HCT116 (cell line): ENCODE measurements at places on chromosomes 1 and 21. TPM values are rescaled to one million over a fixed set of nuclear protein-coding genes. Genes with fewer than 3 reads are reported as not detected.

DNA sequence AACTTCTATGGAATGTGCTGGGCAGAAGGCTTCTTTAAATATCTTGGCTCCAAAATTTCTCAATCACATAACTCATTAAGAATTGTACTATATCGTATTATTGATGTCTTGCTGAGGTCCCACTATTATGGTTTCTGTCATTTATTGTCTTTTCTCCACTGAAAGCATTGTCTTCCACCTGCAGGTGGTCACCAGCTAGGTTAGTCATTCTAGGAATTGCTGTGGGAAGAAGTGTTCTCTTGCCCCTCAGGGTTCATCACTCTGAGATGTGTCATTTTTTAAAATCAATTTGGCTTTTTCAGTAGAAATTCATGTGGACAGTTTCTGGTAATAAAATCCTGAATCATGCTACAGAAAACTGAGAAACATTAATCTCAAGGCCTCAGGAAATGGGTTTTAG lies 66.1 kb downstream of the NCAM2 start:
- no peak for DNase-seq

GRCh38 chr1:204592246-204592948 lies 76.2 kb downstream of the MDM4 start:
- no peak for DNase-seq

DNA sequence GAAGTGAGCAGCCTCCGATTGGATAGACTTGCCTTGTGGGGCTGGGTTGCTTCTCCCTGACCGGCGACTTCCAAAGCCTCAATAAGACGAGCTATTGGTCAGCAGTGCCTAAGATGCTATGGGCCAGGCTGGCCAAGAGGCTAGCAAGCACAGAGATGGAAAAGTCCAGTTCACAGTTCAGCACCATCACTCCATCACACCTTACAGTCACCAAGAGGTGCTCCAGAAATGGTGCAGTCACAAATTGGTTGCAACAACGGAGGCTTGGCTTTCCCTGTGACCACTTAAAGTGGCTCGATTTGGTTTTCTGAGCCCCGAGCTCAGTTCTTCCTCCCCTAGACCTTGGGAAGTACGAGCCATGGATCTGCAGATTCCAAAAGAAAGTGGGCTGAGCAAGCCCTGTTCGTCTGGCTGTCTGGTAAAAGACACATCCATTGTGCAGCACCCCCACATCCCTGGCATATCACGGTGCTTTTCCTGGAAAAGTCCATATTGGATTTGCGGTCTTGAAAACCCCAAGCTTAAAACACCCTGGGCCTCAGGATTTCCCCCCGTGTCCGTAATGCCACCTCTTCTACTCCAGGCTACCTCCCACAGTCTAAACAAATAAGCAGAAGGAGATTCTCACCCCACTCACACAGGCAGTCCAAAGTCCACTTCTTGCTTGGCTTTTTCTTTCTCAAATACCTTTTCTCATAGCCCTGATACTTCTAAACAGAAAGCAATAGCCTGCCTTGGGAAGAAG lies 1.3 kb downstream of the SLAMF1 start:
- no peak for DNase-seq

- DNase-seq = no peak
These were observed 193.2 kb downstream of the TRABD2B start for GRCh38 chr1:47803815-47804501.

DNA sequence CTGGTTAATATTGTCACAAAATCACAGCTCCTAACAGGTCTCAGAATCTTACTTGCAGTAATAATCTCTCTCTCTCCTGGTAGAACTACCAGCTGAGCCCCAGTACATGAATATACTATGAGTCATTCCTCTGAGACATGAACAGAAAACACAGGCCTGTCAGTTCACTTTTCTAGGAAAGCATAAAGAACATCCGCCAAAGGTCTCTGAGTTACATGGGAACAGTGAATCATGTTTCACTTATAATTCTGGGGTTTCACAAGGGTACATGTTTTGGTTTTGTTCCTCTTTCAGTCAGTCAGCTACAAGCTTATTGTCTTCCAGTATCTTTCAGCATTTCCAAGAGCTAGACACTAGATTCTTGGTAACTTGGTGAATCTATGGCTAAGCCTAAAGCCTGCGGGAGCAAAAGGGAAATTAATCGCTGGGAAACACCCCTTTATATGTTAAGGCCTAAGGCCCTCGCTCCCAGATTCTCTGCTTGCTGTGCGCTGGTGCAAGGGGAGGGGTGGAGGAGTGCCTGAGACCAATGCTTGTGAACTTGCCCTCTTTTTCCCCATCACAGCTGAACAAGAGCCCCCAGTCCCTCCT lies 31.7 kb downstream of the IFNGR2 start:
- no peak for DNase-seq

DNA sequence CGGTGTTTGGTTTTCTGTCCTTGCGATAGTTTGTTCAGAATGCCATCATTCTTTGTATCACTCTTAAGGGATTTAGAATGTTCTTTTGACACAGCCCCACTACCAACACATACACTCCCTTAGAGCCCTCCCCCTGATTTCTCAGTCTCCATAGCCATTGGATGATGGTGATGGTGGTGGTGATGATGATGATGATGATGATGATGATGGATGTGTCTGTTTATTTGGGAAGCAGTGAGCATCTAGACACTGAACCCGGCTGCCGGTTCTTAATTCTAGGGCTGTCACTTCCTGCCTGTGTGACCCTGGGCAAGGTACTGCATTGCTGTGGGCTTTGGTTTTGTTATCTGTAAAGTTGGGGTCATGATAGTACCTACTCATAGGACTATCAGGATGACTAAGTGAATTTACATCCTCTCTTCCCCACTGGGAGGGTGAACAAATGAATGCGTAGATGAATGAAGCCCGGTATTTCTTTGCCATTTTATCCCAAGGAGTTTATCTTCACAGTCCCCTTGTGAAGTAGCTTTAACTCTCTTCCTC lies 100.7 kb downstream of the HUNK start:
- DNase-seq = no peak

- DNase-seq = no peak
These were observed 18.1 kb upstream of the FAM78B start for GRCh38 chr1:166184897-166185296.

DNA sequence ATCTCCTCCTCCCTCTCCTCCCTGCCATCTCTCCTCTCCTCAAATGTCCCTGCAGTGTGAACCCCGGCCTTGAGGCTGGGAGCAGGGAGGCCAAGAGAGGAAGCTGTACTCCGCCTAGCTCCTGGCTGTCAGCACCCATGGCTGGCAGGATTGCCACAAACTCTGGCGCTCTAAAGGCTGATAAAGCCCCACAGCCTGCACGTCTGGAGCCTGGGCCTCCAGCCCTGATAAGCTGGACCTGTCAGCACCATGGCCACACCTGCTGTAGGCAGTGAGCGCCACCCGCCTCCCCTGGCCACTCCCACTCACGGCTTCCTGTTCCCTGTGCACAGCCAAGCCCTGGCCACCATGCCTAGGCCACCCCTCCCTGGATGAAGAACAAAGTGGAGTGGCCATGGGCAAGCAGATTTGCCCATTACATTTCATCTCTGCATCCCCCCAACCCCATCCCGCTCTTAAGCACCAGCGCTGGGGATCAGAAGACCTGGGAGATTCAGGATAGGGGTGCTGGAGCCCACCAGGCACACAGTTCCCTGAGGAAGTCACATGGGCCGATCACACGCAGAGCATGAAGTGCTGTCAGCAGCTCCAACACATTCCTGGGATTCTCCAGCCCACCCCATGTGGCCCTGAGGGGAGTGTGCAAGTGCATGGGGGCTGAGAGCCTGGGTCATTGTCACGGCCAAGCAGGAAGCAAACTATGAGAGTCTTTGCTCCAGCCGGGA lies 24.2 kb upstream of the NPPB start:
- DNase-seq = no peak

DNA sequence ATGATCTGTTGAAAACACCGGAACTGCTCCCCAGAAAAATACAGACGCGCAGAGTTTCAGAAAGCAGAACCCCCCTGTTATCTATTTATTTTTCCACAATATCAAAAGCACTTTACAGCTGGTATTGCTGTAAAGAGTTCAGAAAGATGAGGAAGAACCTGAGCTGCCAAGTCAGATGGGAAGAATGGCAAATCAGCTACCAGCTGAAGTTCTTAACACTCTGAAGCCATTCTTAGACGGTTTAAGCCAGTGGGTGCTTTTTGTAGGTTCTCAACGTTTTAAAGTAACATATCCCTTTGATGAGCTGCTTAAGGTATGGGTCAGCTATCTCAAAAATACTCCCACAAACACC lies 714 bp upstream of the AKIRIN1 start:
- no peak for DNase-seq

OR2T33 gene
- not detected for total RNA-seq

CLCN6 gene
- total RNA-seq = 13.7 TPM

OR2W3 gene
- total RNA-seq = not detected
